ENCODE measurements at places on chromosomes 6 and 20. TPM values are rescaled to one million over a fixed set of nuclear protein-coding genes. Genes with fewer than 3 reads are reported as not detected.

Gene SIRPA
- 32.6 TPM for total RNA-seq

Gene RBM38
- total RNA-seq: 21.2 TPM

Gene TMEM74B
- 1.6 TPM for total RNA-seq

Gene MDFI
- 137 TPM for total RNA-seq

Gene UBD
- not detected for total RNA-seq

Gene VWA7
- total RNA-seq: 1.2 TPM

Gene SLC22A16
- not detected for total RNA-seq

Gene COL21A1
- total RNA-seq: 0.50 TPM

Gene SLC13A3
- total RNA-seq: 3.7 TPM

Gene FAM83D
- 3.7 TPM for total RNA-seq

Gene GPR6
- not detected for total RNA-seq

Gene SLC35F1
- total RNA-seq: not detected

Gene CLVS2
- not detected for total RNA-seq

Gene MRS2
- 23.0 TPM for total RNA-seq

Gene LCA5
- total RNA-seq: 4.8 TPM

Gene TFAP2D
- total RNA-seq: not detected

Gene RCAN2
- total RNA-seq: 2.7 TPM

Gene SRMS
- not detected for total RNA-seq

Gene C20orf141
- total RNA-seq: not detected

Gene CPXM1
- total RNA-seq: not detected

Gene EGFL8
- total RNA-seq: 0.50 TPM

Gene ADGRF5
- total RNA-seq: not detected

Gene OTOR
- not detected for total RNA-seq

Gene SYCP2L
- not detected for total RNA-seq

Gene CDH4
- 57.4 TPM for total RNA-seq

Gene TNNC2
- not detected for total RNA-seq

Gene SLC22A23
- 49.3 TPM for total RNA-seq

Gene SNAP25
- total RNA-seq: not detected

Gene DEFB132
- not detected for total RNA-seq

Gene FILIP1
- not detected for total RNA-seq

Gene POPDC3
- 34.0 TPM for total RNA-seq

Gene COL19A1
- not detected for total RNA-seq

Gene DOK5
- 0.17 TPM for total RNA-seq

Gene SAMD10
- 3.5 TPM for total RNA-seq

Gene SGK2
- not detected for total RNA-seq

Gene GPLD1
- total RNA-seq: 0.33 TPM

Gene SH3BGRL2
- 16.3 TPM for total RNA-seq

Gene FAM120B
- 27.3 TPM for total RNA-seq

Gene AKAP7
- 4.0 TPM for total RNA-seq
